ENCODE measurements at places on chromosomes 7 and 10.

GRCh38 chr7:130908345-130909160 lies 174.5 kb upstream of the KLF14 start:
- no peak for DNase-seq

- no peak for DNase-seq
Measured at GRCh38 chr7:77907281-77907680, 108.7 kb downstream of the PHTF2 start.

GRCh38 chr10:116836902-116837523 lies 12.3 kb upstream of the ENO4 start:
- no peak for DNase-seq

DNA sequence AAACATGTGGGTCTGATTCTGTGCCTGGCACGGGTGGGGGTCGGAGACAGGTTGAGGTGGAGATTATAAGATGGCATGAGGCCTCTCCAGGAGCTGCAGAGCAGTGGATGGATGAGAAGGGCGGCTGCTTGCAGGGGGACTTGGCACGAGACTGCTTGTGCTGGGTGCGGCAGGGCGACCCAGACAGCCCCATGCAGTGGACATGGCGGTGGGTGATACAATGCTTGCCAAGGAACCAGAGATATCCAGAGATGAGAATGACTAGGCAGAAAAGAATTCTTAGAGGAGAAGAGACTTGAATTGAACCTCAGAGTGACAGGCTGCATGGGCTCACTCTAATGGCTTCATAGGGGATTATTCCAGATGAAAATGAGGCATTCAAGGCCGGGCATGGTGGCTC lies 145.4 kb downstream of the NEURL1 start:
- no peak for DNase-seq

DNA sequence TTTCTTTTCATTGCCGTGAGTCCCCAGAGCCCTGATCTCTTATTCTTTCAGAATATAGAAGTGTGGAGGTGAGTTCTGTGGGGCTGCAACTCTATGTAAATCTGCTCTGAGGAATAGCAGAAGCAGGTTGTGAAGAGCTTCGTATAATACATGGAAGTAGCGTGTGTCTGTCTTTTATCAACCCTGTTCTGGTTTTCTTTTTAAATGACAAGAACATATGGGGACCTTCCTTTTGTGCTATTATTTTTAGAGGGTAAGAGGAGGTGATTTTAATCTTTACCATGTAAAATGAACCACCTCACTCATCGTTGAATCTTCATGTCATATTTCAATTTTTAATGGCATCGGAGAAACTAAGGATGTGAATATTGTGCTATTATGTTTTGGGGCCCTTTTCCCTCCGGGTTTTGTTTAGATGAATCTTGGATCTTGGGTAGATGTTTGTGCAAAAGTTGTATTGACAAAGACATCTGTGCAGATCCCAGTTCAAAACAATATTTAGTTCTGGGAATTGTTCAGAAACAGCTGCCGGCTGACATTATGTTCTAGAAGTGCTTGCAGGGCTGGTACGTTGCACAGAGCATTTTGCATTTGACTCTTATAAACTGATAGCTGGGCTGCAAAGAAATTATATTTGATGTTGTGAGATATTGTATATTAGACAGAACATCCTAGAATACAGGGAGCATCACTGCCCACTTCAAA lies 46.7 kb downstream of the PLXDC2 start:
- no peak for DNase-seq

DNA sequence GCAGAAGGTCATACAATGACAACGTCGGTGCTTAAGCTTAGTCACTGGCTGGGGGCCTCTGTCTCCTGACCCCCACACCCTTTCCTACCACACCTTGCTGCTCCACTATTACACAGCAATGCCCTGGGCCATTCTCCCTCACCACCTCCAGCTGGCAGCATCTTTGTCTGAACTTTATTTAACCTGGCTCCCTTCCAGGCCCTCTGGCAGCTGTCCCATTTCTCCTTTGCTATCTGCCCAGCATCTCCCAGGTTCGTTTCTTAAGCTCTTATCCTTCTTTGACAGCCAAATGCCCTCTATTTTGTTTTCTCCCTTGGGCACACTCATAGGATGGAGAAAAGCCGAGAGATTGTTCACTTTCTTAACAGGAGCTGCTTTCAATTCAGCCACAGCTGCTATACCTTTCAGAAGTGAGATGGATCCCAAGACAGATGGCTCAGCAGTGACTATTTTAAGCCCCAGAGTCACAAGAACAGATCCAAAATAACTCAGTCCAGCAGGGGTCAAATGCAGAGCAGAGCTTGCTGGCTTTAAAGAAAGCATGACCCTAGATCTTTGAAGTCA lies 1277.1 kb upstream of the AUTS2 start:
- DNase-seq, result peak; percentile 80

DNA sequence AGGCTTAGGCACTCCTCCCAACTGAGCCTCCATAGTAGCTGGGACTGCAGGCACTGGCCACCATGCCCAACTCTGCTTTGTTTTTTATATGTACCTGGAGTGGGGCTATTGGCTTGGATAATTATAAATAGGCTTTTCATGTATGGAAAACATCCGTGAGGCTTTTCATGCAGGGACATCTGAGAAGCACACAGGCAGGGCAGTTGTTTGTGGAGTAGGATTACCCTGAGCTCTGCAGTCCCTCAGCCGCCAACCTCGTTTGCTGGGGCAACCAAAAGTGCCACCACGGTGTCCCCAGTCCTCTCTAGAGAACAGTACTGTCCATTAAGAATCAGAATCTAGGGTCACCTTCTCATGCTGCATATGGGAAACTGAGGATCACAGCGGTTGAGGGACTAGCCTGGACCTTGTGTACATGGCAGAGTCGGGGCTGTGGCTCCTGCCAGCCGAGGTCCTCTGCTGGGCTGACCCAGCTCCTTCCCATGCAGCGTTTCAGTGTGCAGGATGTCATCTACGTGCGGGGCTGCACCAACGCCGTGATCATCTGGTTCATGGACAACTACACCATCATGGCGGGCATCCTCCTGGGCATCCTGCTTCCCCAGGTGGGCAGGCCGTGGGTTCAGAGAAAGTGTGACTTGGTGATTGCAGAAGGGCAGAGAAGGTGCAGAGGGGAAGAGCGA lies 54.5 kb downstream of the TSPAN15 start:
- no peak for DNase-seq

DNA sequence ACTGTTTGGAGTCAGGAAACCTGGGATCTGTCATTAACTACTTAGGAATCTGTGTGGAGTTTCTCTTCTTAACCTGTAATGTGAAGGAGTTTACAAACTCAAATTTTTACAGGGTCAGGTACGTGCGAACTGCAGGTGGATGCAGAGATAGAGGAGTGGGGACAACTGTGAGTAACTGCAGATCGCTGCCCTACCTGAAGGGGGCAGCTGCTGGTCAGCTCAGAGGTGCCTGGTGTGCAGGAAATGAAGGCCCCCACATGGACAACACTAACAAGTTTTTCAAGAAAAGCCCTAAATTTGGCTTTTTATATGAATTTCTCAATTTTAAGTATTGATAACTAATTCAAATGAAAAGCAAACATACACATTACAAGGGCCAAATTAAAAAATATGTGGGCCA lies 380.0 kb downstream of the REEP3 start:
- no peak for DNase-seq

DNA sequence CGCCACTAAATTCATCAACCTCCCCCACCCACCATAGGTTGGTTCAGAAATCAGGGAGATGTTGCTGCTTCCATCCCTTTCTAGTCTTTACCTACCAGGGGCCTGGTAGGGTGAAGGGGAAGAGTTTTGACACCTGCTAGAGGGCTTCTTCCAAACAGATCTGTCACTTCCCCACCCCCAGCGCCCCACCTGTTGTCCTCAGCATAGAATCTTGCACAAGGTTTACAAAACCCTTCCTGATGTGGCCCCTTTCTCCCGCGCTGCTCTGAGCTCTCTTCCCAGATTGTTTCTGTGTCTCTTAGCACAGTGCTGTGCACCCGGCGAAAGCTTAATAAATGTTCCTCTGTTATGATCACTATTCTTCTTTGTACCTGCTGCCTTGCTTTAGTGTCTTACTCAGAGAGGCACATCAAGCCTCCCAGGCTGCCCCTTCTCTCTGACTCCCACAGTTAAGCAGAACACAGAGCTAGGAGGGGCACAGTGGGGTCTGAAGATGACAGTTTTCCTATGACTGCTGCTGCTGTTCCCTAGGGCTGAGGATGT lies 11.2 kb upstream of the C10orf95 start:
- no peak for DNase-seq

GRCh38 chr10:108362296-108362695 lies 1197.8 kb upstream of the SORCS1 start:
- no peak for DNase-seq

- DNase-seq, result no peak
Measured at GRCh38 chr7:96005271-96005670, 232.9 kb downstream of the DYNC1I1 start.

DNA sequence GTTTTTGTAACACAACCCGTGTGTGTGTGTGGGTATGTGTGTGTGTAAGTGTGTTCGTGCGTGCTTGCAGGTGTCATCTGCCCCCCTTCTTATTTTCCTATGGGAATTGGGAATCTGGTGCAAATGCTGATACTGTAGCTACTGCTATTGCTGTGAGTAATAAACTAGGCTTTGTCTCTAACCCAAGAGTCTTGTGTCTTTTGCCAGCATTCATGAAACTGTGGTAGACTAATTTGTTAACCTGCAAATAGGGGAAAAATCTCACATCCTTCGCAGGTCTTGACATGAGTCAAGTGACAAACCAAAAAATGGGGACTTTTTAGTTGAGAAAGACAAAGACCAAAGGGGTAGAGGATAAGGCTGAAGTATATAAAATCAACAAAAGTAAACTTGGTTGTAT lies 57.9 kb upstream of the FAM133B start:
- no peak for DNase-seq

DNA sequence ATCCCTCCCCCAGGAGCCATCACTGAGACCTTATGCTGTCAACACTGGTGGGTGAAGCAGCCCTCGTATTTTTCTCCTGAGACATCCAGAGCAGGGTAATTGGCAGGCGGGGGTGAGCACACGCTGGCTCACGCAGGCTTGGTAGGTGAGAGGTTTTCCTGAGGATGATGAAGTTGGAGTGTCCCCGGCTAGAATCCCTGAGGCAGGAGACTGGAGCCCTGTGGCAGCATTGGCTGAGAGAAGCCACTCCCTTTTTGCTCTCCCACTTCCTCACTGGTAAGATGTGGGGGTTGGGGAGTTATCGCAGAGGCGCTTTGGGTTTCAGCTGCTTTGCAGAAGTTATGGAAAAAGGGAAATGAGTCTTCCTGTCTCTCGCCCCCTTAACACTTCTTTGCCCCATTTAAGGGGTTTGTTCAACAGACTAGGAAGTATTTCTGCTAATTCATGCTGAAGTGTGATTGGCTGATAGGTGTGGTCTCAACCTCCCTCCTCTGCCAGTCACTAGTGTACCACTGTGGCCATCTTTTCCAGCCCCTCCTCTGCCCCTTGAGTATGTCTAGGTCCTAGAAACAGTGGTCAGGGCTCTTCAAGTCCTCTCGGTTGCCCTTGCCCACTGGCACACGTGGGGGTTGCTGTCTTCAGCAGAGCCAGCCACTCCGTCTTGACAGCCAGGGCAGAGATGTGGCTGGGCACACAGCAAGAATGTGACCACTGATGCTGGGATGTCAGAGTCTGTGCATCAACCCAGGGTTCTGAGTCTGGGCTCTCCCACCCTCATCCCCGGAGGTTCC lies 5.7 kb downstream of the ARPC1B start:
- no peak for DNase-seq

GRCh38 chr10:51708609-51709008 lies 9.2 kb upstream of the CSTF2T start:
- no peak for DNase-seq

DNA sequence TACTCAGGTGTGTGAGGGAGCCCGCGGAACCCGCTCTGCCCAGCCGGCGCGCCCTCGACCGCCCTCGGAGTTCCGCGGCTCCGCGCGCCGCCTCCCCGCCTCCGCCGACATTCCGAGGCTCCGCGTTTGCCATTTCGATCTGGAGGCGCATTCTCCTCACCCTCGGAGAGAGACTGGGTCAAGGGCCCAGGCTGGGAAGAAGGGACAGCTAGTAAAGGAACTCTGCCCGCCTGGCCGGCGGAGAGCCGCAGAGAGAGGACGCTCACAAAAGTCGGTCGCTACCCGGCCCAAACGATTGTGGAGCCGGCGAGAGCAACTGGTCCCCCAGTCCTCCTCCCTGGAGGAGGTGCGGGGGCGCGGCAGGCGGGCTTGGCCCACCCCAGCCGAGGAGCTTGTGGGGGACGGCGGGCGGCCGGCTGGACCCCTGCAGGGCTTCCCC lies 74.5 kb upstream of the LEP start:
- DNase-seq, result peak; percentile 26

GRCh38 chr7:204326-204725 lies 12.0 kb downstream of the FAM20C start:
- no peak for DNase-seq

DNA sequence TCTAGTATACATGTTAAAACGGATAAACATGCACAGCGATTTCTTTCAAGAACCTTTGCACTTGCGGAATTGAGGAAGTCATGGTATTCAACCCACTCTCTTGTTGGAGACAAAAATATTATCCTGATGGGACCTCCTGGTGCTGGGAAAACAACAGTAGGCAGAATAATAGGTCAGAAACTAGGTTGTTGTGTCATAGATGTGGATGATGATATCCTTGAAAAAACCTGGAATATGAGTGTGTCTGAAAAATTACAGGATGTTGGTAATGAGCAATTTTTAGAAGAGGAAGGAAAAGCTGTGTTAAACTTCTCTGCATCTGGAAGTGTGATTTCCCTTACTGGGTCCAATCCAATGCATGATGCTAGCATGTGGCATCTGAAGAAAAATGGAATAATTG lies 6.9 kb downstream of the THNSL1 start:
- DNase-seq, result no peak

DNA sequence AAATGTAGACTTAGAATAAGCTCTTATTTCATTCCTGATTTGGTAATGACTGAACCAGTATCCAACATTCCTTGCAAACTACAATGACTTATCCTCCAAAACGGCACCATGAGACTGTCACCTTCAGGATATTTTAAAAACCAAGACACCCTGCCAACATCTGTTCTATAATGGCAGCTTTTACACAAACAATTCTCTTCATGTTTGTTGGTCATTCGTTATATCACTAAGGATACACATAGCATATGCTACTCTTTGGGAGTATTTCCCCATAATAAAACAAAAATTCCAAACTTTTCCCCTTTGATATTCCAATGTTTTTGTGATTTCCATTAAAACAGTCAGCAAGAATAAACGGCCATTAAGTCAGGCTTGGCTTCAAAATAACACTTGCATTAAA lies 215.4 kb downstream of the GLI3 start:
- DNase-seq, result no peak

- DNase-seq, result no peak
Measured at GRCh38 chr10:83539528-83540308, 599.6 kb upstream of the GHITM start.

Measured in NCI-H2081 (cell line).